ENCODE measurements at places on chromosomes 16 and 17.

- DNase-seq, result no peak
These were observed 3.3 kb upstream of the ABCC3 start for GRCh38 chr17:50631195-50631907.

- no peak for DNase-seq
These were observed 580 bp downstream of the TANC2 start for GRCh38 chr17:62966426-62967204.

DNA sequence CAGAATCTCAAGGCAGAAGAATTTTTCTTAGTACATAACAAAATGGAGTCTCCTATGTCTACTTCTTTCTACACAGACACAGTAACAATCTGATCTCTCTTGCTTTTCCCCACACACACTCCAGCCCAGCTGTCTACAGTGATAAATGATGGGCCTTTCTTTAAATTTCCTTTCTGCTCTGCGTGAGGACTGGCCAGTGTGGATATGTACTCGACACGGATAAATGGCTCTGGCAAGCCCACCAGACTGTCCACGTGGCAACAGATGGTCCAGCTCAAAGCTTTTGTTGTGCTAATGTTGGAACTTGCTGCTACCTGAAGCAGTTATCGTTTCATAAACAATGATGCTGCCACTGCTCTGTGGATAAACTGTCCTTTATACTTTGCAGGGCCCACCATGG is 410.7 kb downstream of the TMEM114 start:
- DNase-seq, result no peak

- DNase-seq, result no peak
These were observed 29.8 kb downstream of the LAT start for GRCh38 chr16:29014561-29015069.

DNA sequence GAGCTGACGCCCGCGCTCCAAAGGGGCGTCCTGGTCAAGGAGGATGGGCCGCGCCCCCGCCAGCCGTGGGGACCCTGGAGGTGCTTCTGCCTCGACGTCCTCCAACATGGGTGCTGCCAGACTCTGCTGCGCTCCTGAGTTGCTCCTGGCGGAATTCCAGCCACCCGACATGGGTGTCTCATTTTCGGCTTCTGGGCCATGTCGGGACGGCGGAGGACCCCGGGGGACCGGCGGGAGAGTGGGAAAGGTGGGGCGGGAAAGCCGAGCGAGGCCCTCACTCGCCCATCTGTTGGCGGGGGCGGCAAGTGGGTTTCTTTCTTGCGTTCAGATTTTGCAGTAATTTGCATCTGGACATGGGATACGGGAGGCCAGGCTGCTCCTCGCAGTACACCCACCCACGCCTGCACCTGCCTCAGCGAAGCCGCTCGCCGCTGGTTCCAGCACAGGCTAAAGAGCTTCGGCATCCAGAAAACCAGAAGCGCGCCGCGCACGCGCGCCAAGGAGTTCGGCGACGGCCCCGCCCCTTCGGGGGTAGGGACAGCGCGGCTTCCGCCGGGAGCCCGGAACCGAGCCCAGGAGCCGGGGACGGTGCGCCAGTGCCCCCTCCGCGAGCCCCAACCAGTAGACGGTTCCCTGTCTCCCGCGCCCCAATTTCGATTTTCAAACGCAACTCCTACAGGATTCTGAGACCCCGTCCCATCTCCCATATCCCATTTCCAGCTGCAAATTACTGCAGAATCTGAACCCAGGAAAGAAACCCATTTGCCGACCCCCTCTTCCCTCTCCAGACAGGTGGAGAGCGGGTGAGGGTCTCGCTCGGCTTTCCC is at the start of gene ARMC7:
Gene ARMC7, plus strand, starts transcription at position 563 of the 827 bp plus-strand sequence. CDS start 320 bp downstream, outside the sequence.
- DNase-seq, result no peak

DNA sequence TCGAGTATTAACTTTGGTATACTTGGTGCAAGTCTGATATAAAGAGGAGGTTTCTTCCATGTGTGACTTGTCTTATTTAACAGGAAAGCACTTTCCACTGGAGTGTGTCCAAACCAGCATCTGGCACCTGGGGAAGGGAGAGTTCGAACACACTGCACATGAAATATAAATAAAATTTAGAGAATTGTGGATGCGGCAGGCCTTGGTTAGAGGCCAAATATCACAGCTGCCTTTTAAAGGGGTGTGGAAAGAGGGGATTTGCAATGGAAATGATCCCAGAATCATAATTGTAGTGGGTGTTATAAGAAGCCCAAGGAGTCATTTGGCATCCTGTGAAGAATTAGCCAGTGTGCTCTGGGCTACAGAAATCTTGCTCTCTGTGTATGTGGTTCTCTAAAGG is 4.3 kb upstream of the NXN start:
- no peak for DNase-seq

DNA sequence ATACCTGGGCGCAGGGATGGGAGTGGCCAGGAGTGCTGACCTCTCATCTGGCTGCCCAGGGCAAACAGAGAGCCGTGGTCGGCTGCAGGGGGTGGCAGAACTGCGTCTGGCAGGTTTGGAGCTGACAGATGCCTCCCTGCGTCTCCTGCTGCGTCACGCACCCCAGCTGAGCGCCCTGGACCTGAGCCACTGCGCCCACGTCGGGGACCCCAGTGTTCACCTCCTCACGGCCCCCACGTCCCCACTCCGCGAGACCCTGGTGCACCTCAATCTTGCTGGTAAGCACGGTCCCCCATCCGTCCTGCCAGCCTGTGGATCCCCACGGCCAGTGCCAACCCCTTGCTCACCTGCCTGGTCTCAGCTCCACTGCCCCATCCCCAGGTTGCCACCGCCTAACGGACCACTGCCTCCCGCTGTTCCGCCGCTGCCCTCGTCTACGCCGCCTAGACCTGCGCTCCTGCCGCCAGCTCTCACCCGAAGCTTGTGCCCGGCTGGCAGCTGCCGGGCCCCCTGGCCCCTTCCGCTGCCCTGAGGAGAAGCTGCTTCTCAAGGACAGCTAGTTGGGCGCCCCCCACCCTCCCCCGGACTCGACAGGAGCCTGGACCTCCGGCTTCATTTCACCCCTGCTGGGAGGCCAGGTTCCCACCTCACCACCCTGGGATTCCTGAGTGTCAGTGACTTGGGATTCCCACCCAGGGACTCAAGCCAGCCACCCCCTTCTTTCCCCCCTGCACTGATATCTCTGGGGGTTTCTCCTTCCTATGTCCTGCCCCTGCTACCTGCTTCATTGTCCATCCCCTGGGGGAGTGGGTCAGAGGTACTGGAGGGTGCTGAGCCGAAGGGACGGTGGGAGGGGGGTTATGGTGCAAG is 2.0 kb upstream of the ORAI3 start:
- no peak for DNase-seq

DNA sequence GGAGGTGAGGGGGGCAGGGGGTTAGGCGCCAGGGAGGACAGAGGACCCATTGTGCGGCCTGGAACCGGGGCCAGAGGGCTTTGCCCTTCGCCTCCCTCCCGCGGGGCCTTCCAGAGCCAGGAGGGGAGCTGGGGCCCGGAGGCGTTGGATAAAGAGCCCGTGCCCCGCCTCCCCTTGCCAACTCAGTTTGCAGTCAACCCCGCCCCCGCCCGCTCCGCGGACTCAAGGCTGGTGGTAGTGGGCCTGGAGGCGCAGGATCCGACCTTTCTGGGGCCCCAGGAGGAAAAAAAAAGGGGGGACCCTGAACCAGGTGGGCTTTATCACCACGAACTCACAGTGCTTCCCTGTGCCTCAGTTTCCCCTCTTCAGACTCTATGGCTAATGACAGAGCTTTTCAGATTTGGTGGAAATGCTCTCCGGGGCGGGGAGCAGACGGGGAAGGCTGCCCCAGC is 2.0 kb upstream of the SPHK1 start:
- peak; percentile 15 for DNase-seq

DNA sequence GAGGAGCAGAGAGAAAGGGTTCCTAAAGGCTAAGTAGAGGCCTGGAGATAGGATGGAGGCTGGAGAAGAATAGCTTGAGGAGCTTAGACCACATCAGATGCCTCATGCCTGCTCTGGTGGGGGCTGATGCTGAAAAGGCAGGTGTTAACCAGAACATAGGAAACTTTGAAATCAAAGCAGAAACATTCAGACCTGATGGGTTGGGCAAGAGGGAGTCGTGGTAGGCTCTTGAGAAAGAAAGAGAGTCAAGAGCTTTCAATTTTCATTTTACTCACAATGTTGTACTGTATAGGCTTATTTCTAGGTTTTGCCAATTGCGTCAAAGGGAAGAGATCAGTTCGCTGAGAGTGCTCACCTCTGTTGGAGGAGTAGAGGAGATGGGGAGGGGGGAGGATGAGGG is 406.6 kb upstream of the SALL1 start:
- no peak for DNase-seq

GRCh38 chr17:12391468-12391867 is 274.2 kb upstream of the MYOCD start:
- no peak for DNase-seq

GRCh38 chr17:81520021-81520901 is 7.7 kb upstream of the ACTG1 start:
- DNase-seq, result no peak

DNA sequence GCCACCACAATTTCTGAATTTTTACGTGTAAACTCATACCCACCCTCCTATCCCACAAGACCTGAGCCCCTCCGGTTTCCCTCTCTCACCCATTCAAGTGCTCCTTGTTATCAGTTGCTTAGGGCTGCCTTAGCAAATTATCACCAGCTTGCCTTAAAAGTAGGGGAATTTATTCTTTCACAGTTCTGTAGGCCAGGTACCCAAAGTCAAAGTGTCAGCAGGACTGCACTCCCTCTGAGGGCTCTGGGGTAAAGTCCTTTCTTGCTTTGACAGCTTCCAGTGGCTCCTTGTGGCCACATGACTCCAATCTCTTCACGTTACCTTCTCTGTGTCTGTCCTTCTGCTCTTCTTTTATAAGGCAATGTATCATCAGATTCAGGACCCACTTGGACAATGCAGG is 7.9 kb upstream of the TMEM220 start:
- DNase-seq, result no peak

- no peak for DNase-seq
These were observed 21.5 kb upstream of the HELZ start for GRCh38 chr17:67266496-67266895.

GRCh38 chr16:58024486-58025350 is 836 bp upstream of the MMP15 start:
- no peak for DNase-seq

DNA sequence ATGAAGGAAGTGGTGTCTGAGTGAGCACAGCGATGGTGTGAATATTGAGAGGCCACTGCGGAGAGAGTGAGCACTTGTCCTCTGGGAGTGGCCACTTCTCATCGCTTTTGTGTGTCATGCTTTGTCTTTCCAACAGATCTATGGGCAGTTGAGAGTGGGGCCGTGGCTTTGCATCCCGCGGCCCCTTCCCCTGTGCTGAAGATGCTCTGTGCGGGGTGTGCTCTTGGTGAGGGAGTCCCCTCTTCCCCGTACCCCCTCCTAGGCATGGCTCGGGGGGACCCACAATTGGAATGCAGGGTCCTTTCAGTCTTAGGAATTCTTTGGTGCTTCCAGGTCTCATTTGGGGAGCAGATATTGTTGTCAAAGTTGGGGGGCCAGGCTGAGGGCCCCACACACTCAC is 197.3 kb upstream of the WSCD1 start:
- DNase-seq, result no peak

- DNase-seq, result no peak
These were observed 330.8 kb upstream of the WSB1 start for GRCh38 chr17:26963163-26963503.

GRCh38 chr16:51500306-51500705 is 349.2 kb upstream of the SALL1 start:
- DNase-seq, result no peak

GRCh38 chr17:36849871-36850348 is 87.4 kb upstream of the LHX1 start:
- DNase-seq, result no peak

GRCh38 chr16:85696781-85697180 is 8.0 kb upstream of the GINS2 start:
- no peak for DNase-seq

DNA sequence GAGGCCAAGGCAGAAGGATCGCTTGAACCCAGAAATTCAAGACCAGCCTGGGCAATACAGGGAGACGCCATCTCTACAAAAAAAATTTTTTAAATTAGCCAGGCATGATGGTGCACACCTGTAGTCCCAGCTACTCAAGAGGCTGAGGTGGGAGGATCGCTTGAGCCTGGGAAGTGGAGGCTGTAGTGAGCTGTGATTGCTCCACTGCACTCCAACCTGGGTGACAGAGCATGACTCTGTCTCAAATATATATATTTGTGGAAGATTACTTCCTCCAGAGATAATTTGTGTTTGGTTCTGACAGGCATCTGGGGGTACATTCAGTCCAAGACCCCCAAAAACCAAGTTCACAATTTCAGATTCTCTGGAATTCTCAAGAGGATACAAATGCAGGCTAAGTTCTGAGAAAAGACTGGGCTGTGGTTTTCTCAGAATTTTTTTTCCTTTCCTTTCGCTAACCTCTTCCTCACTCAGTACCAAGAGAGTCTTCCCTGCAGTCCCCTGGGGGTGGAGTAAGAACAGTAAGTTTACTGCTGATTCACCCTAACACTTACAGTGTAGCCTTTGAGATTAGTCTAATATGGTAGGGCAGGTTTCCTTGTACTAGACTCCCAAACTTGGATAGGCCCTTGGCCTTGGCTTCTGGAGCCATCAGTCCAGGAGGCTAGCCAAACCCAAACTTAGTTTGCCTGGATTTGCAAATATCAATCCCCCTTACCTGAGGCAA is 15.1 kb downstream of the GSDMB start:
- no peak for DNase-seq

DNA sequence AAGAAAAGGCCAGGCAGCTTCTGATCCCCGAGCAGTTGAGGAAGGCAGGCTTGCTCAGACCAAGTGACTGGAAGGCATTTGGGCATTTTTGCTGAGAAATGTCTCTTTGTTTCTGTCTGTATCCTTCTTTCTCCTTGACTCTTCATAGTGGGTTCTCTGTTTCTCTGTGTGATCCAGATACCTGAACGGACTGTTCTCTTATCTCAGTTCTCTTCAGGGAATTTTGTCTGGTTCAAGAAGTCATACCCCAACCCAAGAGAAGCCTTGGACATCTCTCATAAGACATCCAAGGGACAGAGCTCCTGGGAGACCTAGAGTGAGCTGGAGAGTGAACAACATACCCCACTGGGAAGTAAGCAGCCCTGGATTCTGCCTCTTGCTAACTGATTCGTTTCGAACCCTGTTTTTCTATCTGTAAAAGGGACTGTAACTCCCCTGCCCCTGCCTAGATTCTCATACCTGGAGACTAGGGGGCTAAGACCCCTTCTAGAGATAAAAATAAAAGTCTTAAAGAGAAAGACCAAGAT is 541 bp downstream of the CCL3 start:
- DNase-seq, result no peak
